Peyer's patch (tissue), 4 donors: ENCODE measurements at places on chromosomes 13 and 19. TPM values are rescaled to one million over a fixed set of nuclear protein-coding genes. Genes with fewer than 3 reads are reported as not detected.

The LGALS14 gene
- not detected for total RNA-seq

The ZNF548 gene
- total RNA-seq = 10.7 TPM

The GPR12 gene
- total RNA-seq = not detected

The STOML3 gene
- not detected for total RNA-seq

The FFAR3 gene
- not detected for total RNA-seq

DNA sequence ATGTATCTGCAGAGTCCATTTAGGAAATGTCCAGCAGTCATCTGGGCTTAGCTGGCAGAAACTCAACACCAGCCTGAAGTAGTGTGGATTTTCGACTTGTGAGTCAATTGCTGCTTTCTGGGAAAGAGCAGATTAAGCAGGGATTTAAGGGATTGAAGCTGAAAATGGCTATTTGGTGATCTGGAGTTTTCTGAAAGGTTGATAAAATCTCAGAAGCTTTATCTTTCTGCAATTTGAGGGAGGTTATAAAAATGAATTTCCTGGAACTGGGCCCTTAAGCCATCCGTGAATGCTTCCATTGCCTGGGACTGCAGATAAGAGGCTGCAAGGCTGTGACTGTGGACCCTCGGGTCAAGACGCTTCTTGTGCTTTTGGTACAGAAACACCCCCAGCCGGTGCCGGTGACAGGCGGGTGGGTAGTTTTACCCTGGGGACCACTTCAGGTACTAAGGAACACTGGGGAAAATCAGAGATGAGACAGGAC is 61.5 kb downstream of the COL4A1 start:
- peaks cover 27% of the 10 kb centered on the region for H3K4me1 ChIP-seq
- no peaks in the 10 kb centered on the region for H3K36me3 ChIP-seq
- H3K27ac ChIP-seq = no peak overlapping the region
- no peak overlapping the region for H3K4me3 ChIP-seq
- DNase-seq = no peak
- no peaks in the 10 kb centered on the region for H3K27me3 ChIP-seq

- H3K36me3 ChIP-seq = no peaks in the 10 kb centered on the region
- DNase-seq = no peak
- H3K4me1 ChIP-seq = no peaks in the 10 kb centered on the region
- H3K27ac ChIP-seq = no peak overlapping the region
- no peak overlapping the region for H3K4me3 ChIP-seq
Measured at GRCh38 chr13:40432018-40432978, 234.1 kb downstream of the FOXO1 start.

DNA sequence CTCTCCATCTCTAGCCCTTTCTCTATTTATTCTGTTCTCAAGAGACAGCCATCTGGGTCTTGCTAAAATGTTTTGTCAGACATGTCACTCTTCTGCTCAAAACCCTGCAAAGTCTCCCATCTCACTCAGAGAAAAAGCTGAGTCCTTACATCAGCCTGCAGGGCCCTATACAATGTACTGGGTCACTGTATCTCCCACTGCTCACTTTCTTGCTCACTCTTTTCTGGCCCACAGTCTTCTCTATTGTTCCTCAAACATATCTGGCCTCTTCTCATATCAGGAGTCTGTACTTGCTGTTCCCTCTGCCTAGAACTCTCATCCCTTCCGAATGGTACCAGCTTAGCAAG is 189.2 kb downstream of the ENOX1 start:
- no peak for DNase-seq
- no peak overlapping the region for H3K27ac ChIP-seq
- H3K36me3 ChIP-seq = no peaks in the 10 kb centered on the region
- no peaks in the 10 kb centered on the region for H3K27me3 ChIP-seq

GRCh38 chr19:17490411-17490810 is 20.1 kb downstream of the SLC27A1 start:
- no peak overlapping the region for H3K4me3 ChIP-seq
- H3K27ac ChIP-seq = no peak overlapping the region

- DNase-seq = peak; percentile 49
- H3K36me3 ChIP-seq = peaks cover 19% of the 10 kb centered on the region
- peaks cover 13% of the 10 kb centered on the region for H3K4me1 ChIP-seq
- no peaks in the 10 kb centered on the region for H3K27me3 ChIP-seq
- peak overlapping the region; percentile 80 for H3K27ac ChIP-seq
- H3K4me3 ChIP-seq = peak overlapping the region; percentile 75
Measured at GRCh38 chr19:52963247-52963618, 552 bp upstream of the ZNF816 start.

DNA sequence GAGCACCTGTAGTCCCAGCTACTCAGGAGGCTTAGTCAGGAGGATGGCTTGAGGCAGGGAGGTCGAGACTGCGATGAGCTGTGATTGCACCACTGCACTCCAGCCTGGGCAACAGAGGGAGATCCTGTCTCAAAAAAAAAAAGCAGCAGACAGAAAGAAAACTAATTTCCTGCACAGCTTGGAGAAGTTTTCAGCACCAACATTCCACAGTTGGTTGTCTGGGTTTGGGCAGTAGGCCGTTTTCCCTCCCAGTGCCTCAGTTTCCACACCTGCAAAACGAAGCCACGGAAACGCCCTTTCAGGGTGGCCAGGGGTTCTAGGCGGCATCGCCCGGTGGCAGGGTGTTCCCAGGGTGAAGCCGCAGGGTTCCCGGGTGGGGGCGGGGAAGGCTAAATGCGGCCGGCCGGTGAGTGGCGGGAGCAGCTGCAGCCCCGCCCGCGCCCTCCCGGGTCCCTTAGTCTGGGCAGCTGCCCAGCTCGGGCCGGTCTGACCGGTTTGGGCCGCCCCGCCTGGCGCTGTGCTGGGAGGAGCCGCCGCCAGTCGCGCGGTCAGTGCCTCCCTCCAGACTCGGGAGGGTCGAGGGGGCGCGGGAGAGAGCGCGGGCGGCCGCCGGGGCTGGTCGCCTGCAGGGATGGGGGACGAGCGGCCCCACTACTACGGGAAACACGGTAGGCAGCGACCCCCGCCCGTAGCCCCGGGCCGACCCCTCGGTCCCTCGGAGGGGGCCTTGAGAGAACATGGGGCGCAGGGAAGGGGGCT is at the start of gene SLC44A2:
Gene SLC44A2, plus strand, starts transcription at position 551 of the 759 bp plus-strand sequence. Its CDS starts 81 bp downstream, at position 632.
- H3K27ac ChIP-seq = peak within 1 kb of the TSS; percentile 66
- H3K27me3 ChIP-seq = no peaks in the 10 kb centered on the region
- no peaks in the 10 kb centered on the region for H3K4me1 ChIP-seq
- H3K4me3 ChIP-seq = peak within 1 kb of the TSS; percentile 27
- peak; percentile 84 for DNase-seq
- H3K36me3 ChIP-seq = no peaks in the 10 kb centered on the region

GRCh38 chr13:70311191-70311590 is 202.9 kb upstream of the KLHL1 start:
- H3K4me1 ChIP-seq = no peaks in the 10 kb centered on the region
- H3K4me3 ChIP-seq = no peak overlapping the region
- no peaks in the 10 kb centered on the region for H3K36me3 ChIP-seq
- no peak for DNase-seq
- H3K27ac ChIP-seq = no peak overlapping the region

GRCh38 chr13:87302931-87303330 is 368.2 kb upstream of the SLITRK5 start:
- H3K36me3 ChIP-seq = no peaks in the 10 kb centered on the region
- H3K27ac ChIP-seq = no peak overlapping the region
- H3K4me1 ChIP-seq = no peaks in the 10 kb centered on the region
- DNase-seq = no peak

DNA sequence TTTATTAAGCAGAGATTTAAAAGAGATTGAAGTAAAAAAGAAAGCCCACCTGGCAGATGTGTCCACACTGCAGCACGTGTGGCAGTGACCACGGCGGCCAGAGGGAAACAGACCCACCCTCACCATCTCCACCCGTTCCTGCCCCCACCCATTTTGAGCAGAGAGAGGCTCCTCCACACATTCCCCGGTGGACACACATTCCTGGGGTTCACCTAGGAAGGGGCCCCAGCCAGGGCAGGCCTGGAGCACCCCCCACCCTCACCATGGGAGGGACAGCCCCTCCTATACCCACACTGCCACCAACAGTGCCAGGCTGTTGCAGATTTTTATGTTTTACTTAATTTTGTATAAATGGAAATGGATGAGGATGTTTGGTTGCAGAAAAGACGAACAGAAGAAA is 54.9 kb downstream of the SLC7A9 start:
- no peaks in the 10 kb centered on the region for H3K4me1 ChIP-seq
- no peak overlapping the region for H3K4me3 ChIP-seq
- no peaks in the 10 kb centered on the region for H3K27me3 ChIP-seq
- H3K36me3 ChIP-seq = no peaks in the 10 kb centered on the region

- H3K27me3 ChIP-seq = no peaks in the 10 kb centered on the region
- H3K36me3 ChIP-seq = no peaks in the 10 kb centered on the region
- DNase-seq = no peak
- no peak overlapping the region for H3K4me3 ChIP-seq
- H3K27ac ChIP-seq = peak overlapping the region; percentile 34
Measured at GRCh38 chr19:51345076-51345620, 3.2 kb upstream of the VSIG10L start.

DNA sequence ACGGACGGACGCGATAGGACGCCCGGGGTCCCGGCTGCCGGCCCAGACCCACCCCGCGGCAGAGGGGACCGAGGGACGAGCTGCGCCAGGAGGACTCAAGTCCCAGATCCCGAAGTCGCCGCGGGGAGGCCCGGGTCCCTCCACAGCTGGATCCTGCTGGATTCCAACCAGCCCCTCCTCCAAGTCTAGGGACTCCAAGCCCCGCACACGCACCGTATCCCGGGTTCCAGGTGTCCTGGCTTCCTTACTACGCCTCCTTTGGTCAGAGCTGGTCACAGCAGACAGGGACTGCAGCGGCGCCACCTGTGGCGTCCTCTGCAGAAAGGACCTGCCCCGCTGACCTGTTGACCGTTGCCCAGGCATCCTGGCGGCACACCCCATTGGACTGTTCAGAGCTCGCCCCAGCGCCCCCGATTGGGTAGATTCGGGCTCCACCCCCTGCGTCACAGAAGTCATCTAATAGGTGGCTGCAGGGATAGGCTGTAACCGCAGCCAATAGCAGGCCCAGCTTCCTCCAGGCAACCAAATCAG is 29.0 kb upstream of the ZNF709 start:
- H3K4me3 ChIP-seq = no peak overlapping the region
- no peaks in the 10 kb centered on the region for H3K27me3 ChIP-seq
- H3K36me3 ChIP-seq = no peaks in the 10 kb centered on the region
- DNase-seq = no peak

GRCh38 chr13:30872685-30873461 is 33.2 kb upstream of the MEDAG start:
- no peaks in the 10 kb centered on the region for H3K36me3 ChIP-seq
- H3K27me3 ChIP-seq = no peaks in the 10 kb centered on the region
- no peak overlapping the region for H3K27ac ChIP-seq
- no peaks in the 10 kb centered on the region for H3K4me1 ChIP-seq
- DNase-seq = peak; percentile 57
